ENCODE measurements at places on chromosomes 12 and 14. TPM values are rescaled to one million over a fixed set of nuclear protein-coding genes. Genes with fewer than 3 reads are reported as not detected.

Gene TBC1D30
- total RNA-seq, result 0.33 TPM

Gene EIF2S3B
- 14.8 TPM for total RNA-seq

Gene TRIM9
- total RNA-seq, result 0.73 TPM

Gene IL31
- total RNA-seq, result not detected

Gene KRT71
- not detected for total RNA-seq

Gene PLEKHH1
- 0.20 TPM for total RNA-seq

Gene SLC7A8
- 8.0 TPM for total RNA-seq

Gene SLC35F4
- total RNA-seq, result not detected

Gene TRPV4
- total RNA-seq, result 1.4 TPM

Gene CRIP2
- total RNA-seq, result 89.3 TPM

Gene FSCB
- total RNA-seq, result not detected

Gene TMTC1
- 93.0 TPM for total RNA-seq

Gene ARL1
- 207 TPM for total RNA-seq

Gene GLI1
- total RNA-seq, result 0.76 TPM

Gene HSPB8
- total RNA-seq, result 33.8 TPM
